Muscle of leg (tissue), 16 donors: ENCODE measurements at places on chromosomes 13 and 19. TPM values are rescaled to one million over a fixed set of nuclear protein-coding genes. Genes with fewer than 3 reads are reported as not detected.

GRCh38 chr19:5905114-5905778, 574 bp downstream of the VMAC start:
- DNase-seq: no peak

DNA sequence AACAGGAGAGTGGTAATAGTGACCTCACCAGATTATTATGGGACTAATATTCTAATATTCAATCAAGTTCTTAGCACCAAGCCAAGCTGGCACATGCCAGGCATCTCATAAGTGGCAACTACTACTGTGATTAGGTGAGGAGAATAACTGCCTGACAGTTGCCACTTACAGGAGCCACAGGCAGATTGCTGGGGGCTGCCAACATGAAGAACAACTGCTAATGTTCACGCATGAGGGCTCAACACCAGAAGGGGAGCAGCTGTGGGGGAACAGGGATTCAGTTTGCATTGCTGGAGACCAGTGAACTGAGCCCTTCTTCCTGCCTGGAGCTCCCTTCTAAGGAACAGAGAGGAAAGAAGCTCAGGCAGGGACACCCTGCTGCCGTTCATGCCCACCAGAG, 504.5 kb downstream of the FOXO1 start:
- peak; percentile 64 for DNase-seq

GRCh38 chr13:32811297-32811800, 204.9 kb upstream of the KL start:
- DNase-seq: peak; percentile 43

- DNase-seq: no peak
These were observed 68.5 kb upstream of the GTF3A start for GRCh38 chr13:27355894-27356293.

DNA sequence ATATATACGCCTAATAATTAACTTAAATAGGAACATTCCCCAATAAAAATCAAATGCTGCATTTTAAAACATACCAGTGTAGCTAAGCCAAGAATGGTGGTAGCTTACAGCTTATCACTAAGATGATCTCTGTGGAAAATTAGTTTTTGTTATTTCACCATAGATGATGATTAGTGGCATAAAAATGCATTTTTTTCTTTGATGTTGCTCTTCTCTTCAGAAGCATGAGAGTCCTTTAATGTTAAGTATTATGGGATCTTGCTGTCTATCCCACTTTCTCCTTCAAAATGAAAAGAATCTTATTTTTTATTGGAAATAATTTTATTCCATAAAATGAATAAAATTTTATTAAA, 731.0 kb downstream of the SLITRK1 start:
- no peak for DNase-seq

GRCh38 chr13:71169180-71169579, 697.8 kb downstream of the DACH1 start:
- peak; percentile 9 for DNase-seq

GRCh38 chr13:43428545-43429296, 358.1 kb downstream of the ENOX1 start:
- DNase-seq: no peak

GRCh38 chr13:71306821-71307220, 560.2 kb downstream of the DACH1 start:
- DNase-seq: no peak

GRCh38 chr19:30666301-30666803, 294.2 kb downstream of the ZNF536 start:
- peak; percentile 47 for DNase-seq

DNA sequence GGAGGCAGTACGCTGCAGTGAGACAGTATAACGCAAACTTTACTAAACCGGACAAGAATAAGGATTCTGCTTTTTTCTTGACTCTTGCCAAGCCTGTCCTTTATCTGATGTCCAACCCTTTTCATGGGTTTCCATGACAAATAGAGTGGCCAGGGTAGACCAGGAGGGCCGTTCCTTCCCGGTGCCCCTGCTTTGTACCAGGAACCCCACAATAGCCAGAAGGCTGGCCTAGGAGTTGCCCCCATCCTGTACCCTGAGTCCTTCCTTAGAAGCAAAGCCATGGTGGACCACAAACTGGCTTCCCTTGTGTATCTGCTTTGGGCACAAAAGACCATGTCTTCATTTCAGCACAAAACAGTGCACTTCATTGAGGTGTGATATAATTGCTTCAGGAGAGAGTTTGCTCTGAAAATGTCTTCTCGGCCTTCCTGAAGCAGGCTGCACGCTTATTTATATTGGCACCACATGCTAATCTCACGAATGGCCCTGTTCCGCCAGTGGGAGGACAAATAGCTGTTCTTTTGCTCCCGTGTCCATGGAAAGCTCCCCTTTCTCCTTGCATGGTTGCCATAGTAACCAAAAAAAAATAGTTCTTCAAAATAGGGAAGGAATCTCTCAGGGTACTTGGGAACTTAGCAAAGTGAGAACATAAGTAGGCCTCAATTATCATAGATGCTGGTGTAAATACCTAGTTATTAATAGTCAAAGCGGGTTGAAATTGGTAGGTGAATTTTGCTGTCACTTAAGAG, 222.1 kb downstream of the ZIC5 start:
- DNase-seq: no peak

DNA sequence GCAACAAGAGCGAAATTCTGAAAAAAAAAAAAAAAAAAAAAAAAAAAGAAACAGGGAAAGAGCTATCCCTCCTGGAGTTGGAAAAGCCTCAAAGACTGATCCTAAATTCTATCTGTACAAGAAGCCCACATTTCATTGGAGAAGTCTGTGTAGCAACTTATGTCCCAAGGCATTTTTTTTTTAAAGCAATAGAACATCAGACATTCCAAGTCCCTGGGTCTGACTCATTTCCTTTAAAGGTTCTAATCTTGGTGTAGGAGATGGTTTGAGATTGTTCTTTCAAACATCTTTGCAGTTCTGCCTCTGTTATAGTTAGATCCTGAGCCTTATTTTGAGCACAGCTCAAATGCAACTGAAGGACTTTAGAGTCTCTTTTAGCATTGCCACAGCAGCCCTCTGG, 706.5 kb upstream of the MIR17HG start:
- no peak for DNase-seq

DNA sequence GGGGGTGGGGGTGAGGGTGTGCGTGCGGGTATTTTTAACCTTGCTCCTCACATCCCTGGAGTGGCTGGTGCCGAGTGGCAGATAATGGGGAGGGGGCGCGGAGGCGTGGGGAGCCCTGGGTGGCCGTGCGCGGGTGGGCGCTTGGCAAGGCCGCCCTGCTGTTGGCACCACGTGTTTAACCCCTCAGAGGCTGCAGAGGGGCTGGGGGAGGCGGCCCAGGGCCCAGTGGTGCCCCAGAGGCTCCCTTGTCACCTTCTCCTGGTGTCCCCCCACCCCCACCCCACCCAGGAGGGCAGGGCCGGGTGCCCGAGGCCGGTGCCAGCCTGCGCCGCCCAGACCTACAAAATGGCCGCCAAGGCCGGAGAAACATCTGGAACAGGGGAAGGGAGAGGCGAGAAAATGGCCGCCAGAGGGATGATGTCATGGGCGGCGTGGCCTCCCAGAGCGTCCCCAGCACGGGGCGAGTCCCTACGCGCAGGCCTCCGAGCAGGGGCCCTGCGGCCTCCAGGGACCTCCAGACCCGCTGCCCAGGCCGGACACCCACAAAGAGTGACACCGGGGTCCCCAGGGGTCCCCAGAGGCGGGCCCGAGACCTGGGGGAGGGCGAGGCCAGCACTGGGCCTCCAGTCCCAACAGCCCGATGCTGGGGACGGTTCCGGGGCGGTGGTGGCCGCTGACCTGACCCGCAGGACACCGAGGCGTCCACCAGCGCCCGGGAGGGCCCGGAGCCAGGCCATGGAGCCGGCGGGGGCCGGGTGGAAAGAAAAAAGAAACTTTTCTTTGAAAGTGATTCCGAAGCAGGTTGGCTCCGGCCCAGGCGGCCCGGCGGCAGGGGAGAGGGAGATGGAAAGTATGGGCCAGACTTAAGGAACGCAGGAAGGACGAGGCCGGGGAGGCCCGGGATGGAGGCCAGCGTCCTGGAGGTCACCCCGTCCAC, 38.2 kb downstream of the NFIC start:
- peak; percentile 96 for DNase-seq

DNA sequence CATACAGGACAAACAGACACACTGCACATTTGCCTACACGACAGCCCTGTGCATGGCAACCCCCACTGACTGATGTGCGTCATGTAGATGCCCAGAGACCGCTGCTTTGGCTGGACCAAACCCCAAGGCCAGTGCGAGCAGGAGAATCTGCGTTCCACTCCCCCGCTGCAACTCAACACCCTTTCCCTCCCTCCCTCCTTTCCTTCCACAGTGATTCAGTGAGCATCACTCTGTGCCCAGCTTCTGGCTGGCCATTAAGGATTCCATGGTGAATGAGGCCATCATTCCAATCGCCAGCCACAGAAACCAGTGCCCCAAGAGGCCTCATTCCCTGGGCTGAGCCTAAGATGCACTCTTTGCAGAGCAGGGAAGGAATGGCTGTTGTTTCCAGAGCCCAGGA, 61.6 kb downstream of the GSX1 start:
- DNase-seq: no peak

GRCh38 chr13:46170687-46171086, 11.3 kb downstream of the LCP1 start:
- DNase-seq: peak; percentile 52

DNA sequence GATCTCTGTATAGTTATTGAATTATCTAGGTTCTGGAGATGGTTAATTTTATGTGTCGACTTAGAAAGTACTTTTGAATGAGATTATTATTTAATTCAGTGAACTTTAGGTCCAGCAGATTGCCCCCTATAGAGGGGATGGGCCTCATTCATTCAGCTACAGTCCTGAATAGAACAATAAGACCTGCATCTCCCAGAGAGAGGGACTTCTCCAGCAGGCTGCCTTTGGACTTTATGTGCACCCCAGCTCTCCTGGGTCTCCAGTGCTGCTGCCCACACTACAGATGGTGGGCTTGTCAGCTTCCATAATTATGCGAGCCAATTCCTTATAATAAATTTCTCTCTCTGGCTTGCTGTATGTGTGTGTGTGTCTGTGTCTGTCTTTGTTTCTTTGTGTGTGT, 39.3 kb upstream of the KL start:
- DNase-seq: no peak

DNA sequence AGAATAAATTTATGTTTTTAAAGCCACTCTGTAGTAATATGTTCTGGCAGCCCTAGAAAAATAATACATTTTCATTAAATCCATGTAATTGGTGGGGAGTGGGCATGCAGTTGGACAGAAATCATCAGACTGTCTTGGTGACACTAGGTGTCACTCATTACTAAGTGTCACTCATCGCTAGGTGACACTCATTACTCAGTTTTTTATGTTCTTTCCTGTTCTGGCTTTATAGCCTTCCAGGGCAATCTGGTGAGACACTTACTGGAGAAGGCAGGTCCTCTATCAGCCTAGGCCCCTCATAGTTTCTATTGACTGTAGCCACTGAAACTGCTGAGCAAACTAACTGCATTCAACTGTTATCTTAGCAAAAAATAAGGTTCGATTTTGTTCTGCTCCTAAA, 542.1 kb downstream of the SLITRK1 start:
- no peak for DNase-seq

DNA sequence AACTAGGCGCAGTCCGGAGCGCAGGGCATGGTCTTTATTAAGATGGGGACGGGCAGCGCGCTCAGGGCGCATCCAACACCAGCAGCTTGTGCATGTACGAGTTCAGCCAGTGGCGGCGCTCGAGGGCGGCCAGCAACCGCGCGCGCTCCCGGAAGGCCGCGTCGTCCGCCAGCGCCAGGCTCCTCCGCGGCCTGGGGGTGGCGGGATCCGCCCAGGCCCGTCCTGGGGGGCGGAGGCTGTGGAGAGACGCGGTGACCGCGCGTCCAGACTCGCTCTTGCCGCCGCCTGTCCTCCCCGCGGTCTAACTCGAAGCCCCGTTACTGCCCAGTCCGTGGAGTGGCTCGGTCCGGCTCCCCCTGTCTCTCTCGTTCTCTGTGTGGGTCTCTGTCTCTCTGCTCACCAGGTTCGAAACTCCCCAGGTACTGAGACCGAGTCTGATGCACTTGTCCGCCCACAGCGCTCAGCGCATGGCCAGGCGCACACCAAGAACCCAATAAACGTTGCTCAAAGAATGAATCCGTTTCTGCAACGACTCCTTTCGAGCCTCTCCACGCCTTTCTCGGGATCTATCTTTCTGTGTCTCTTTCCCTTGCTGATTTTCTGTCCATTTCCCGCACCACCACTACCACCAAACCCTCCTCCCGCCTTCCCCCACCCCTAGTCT, 702 bp downstream of the PTH2 start:
- peak; percentile 39 for DNase-seq

GRCh38 chr19:3778104-3778867, 6.3 kb upstream of the RAX2 start:
- no peak for DNase-seq

GRCh38 chr13:27605099-27605498, 15.2 kb downstream of the LNX2 start:
- DNase-seq: no peak

- DNase-seq: peak; percentile 79
These were observed 27.9 kb upstream of the ONECUT3 start for GRCh38 chr19:1725100-1726064.

DNA sequence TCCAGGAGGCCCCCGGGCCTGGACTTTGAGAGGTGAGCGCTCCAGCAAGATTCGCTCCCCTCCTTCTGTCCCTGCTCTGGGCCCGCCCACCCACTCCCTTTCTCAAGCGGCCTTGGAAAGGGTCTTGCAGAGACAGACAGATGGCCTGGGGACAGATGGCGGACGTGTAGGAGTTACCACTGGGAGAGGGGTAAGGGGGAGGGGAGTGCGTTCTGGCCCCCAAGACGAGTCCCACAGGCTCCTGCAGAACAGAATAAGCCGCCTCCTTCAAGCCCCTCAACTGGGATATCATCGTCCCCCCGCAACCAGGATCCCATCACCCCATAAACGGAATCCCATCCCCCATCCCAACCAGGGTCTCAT, 3.6 kb upstream of the TNFAIP8L1 start:
- peak; percentile 43 for DNase-seq

DNA sequence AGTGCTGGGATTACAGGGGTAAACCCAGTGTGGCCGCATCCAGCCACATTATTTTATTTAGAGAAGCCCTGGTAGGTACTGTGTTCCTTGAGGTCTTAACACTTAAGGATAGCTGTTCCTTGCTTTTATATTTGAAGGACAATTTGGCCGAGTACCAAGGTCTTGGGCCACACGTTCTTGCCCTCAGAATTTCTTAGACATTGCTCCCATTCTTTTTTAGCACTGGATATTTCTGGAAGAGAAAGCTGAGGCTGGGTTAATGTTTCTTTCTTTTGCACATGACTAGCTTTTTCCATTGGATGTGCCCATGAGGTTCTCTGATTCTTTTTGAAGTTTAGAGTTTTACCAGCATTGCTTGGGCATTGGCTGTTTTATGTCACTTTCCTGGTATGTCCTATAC, 5.5 kb upstream of the RNF113B start:
- DNase-seq: peak; percentile 53

Gene FCHO1
- 0.38 TPM for polyA plus RNA-seq

Gene KRTDAP
- not detected for polyA plus RNA-seq

Gene PSG3
- polyA plus RNA-seq: 1.1 TPM

Gene FUT1
- 1.3 TPM for polyA plus RNA-seq

Gene ZNF8
- polyA plus RNA-seq: 4.6 TPM

Gene MBD3L3
- not detected for polyA plus RNA-seq

Gene SPIB
- 0.40 TPM for polyA plus RNA-seq

Gene NLRP7
- polyA plus RNA-seq: not detected

Gene CDADC1
- polyA plus RNA-seq: 8.9 TPM

Gene DLL3
- polyA plus RNA-seq: not detected

Gene SIGLECL1
- polyA plus RNA-seq: not detected

Gene FAM83E
- 0.11 TPM for polyA plus RNA-seq

Gene ZNF324B
- 2.7 TPM for polyA plus RNA-seq

Gene CYP2S1
- polyA plus RNA-seq: 0.98 TPM

Gene SYNGR4
- not detected for polyA plus RNA-seq

Gene KLK2
- polyA plus RNA-seq: 0.30 TPM

Gene ZNF677
- 32.5 TPM for polyA plus RNA-seq

Gene SLC7A9
- 0.18 TPM for polyA plus RNA-seq
